Mesenchymal stem cell (in vitro differentiated cells and primary cell): ENCODE measurements at places on chromosomes 11 and 22.
A peak's percentile ranks its signal among the peaks of the same experiment; 100 is the strongest.

DNA sequence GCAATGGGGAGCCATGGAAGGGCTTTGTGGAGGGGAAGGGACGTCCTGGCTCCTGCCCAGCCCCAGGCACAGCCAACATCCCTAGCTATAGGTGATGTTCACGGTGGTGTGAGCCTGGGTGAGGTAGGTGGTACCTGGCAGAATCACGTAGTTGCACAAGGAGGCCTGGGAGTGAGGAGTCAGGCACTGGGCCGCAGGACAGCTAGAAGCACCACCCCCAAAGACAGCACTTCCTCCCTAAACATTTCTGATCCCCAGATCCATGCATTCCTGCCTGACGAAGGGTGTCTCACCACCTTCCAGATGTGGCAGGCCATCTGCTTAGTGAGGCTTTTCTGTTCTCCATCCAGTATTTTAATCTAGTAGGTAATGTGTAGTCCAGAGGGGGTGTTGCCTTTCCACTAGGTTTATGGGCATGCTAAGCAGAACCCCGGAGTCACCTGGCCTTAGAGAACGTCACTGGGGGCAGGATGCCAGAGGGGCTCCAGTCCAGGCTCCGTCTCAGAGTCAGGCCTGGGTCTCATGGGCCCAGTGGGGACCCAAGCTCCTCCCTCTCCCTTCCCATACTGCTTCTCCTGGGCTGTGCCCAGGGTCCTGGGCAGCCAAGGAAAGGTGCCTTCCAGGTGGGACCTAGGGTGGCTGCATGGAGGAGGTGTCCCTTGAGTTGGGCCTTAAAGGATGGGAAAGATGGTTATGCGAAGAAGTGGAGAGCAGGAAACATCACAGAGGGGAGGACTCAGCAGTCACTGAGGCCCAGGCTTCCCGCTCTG lies 56.2 kb downstream of the OTOG start:
- no peak for DNase-seq

GRCh38 chr11:41282395-41282794 lies 177.1 kb downstream of the LRRC4C start:
- no peak for DNase-seq

DNA sequence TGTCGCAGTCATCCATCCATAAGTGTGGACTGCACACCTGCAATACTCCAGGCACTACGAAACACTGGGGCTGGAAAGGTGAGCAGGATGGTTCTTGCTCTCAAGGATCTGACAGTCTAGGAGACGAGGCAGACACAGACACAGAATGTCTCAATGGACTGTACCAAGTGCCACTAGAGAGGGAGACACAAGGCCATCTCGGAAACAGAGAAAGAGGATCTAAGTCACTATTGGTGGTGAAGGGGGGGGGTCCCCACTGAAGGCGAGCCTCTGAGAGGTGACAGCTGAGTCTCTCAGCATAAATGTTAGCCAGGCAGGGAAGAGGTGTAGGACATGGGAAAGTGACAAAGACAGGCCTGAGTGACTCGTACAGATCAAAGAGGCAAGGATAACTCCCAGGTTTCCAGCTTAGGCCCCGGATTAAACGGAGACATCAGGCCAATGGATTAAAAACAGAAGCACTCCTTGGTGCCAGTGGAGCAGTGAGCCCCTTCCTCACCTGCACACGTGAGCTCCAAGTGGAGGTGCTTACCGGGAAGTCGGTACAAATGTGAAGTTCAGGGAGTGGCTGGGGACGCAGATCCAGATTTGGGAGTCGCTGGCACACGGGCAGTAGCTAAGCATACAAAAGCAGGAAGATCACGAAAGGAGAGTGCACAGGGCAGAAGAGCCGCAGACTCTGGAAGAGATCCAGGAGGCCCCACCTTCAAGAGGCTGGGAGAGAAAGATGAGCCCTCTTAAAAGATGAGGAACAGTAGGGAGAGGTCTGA lies 117.2 kb downstream of the MICAL3 start:
- no peak for DNase-seq

DNA sequence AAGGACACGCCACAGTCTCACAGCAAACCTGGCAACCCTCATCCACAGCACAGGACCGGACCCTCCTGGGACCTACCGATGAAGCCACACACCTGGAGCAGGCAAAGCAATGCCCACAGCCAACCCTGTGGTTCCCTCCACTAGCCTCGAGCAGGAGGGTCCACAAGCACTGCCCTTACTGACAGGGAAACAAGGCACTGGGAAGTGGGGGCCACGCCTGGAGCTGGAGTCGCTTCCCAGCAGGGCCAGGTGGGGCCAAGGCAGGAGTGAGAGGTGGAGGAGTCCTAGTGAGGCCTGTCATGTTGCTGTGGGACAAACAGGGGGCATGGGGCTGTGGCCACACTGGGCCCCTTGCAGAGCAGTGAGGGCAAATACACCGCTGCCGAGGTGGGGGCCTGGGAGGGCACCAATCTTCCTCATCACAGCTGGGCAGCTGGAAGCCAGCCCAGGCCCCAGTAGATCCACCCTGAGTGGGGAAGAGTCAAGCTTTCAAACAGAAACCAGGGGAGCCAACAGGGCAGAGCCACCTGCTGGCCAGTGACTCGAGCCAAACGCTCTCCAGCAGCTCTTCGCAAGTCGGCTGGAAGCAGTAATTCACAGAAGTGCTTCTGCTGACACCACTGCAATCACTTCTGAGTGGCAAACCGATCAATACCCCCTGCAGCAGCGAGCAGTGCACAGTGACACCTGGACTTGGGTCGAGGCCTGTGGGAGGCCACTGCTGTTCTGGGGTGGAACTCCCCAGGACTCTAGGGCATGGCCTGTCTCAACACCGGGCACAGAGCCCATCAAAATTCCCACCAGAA lies 13.7 kb downstream of the SULT4A1 start:
- no peak for DNase-seq

GRCh38 chr22:41369424-41369745 lies 12.4 kb upstream of the TEF start:
- DNase-seq = no peak

GRCh38 chr11:10504490-10504889 lies 36.5 kb downstream of the RNF141 start:
- DNase-seq = no peak

- DNase-seq = peak; percentile 53
Observed at GRCh38 chr11:79237703-79238102, 203.1 kb downstream of the TENM4 start.

DNA sequence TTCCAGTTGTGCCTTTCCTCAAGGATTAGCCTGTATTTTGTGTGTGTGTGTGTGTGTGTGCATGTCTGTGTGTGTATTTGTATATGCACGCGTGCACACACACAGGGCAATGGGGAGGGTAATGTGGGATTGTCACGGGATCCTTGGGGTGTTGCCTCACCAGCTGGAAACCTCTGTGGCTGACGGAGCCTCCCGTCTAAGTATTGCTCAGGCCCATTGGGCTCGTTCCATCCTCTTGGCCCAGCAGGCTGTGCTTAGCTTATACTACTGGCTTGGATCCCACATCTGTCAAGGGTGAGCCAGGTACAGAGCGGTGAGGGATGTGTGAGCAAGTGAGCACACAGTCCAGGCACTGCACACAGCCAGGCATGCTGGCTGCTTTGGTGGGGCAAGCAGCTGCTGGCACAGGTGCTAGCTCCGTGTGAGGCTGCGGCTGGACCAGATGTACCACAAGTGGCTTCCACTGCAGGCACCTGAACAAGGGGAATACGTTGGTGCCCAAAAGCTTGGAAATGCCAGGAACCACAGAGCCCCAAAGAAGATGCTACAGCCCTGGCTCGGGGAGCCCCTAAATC lies 462.8 kb downstream of the NELL1 start:
- no peak for DNase-seq

GRCh38 chr11:58498464-58498863 lies 9.4 kb downstream of the OR5B21 start:
- no peak for DNase-seq

- DNase-seq = peak; percentile 29
Observed at GRCh38 chr11:2804701-2805387, 80.7 kb downstream of the CDKN1C start.

DNA sequence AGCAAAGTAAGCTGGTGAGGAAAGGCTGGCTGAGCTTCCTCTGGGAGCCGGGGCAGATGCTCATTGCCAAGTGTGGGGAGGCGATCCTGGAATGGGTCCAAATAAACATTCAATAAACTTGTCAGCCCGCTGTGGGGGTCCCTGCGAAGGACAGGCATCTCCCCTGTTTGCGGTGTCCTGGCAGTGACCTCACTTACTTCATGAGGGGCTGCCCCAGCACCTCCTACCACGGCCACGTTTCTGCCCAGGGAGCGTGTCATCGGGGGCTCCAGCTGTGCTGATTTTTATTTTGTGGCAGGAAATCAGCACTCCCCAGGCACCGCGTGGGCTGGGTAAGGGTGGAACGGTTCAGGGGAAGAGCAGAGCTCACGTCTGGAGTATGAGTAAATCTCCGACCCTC lies 493.9 kb upstream of the B3GAT1 start:
- DNase-seq = no peak

GRCh38 chr11:93493252-93493897 lies 49.8 kb downstream of the SMCO4 start:
- no peak for DNase-seq

GRCh38 chr22:32528984-32529982 lies 54.7 kb downstream of the FBXO7 start:
- peak; percentile 81 for DNase-seq

DNA sequence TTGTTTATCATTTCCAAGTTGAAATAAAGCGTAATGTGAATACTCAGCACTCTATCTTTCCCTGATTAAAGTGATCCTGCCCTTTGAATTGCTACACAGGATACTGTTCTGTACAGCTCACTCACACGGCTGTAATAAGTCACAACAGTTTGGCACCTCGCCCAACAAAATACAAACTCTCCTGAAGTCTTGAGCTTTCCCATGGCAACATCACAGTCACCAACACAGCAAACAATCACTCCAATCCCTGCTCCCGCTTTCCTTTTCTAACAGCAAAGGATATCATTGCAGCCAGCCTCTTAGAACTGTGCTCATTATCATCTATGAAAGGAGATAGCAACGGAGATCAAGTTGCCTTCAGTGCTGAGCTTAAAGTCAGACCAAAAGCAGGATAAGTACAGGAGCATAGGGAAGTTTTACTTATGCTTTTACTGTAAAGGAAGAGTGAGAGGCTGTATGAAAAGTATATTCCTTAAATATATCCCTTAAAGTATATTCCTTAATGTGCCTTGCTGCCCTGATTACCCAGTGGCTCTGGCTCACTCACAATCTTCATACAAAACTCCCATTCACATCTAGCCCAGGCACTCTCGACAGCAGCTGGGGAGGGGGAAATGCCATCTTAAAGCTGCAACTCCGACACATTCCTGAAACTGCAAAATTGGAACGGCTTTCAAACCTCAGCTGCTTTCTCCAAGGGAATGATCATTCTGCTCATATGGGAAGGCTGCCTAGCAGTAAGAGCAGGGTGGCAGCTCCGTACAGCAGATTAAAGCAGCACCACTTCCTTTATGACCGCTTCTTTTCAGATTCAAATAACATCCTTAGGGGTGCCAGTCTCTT lies 35.8 kb downstream of the MAML2 start:
- peak; percentile 100 for DNase-seq

DNA sequence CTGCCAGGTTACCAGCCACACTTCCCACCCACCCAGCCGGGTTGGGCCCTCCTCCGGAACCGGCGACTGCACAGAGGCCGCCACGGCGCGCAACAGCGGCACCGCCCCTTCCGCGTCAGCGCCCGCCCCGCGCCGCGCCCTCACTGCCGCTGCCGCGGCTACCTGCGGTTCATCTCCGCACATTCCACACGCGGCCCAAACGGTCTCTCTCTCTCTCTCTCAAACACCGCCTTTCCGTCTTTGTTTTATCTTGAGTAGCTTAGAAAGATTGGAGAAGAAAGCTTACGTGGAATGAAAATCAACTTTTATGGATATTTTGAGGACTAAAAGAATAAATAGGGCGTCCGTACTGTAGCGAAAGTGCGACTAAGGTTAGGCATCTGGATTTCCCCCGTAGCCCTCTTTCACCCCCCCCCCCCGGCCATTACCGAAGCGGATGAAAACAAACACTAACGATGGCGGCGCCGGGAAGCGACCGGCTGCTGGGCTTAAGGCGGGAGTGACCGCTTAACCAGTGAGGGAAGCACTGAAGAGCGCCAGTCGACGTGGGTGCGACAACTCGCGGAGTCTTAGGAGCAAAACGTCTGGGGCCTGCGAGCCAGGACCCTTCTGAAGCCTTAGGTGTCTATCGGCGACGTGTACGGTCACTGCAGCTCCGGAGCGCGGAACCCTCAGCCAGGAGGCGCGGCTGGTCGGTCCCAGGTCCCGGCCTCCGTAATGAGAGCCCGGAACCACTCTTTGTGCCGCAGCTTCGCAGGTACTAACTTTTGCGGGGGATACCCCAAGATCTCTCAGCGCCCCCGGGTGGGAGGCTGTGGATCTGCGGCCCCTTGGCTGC lies at the start of the genes ATG13 and HARBI1:
Gene ATG13, plus strand, starts transcription at position 420 of the 838 bp plus-strand sequence. CDS start 26,739 bp downstream, outside the sequence.
Gene HARBI1, minus strand, starts transcription at position 94 of the 838 bp plus-strand sequence. CDS start 990 bp downstream, outside the sequence.
- peak; percentile 90 for DNase-seq

DNA sequence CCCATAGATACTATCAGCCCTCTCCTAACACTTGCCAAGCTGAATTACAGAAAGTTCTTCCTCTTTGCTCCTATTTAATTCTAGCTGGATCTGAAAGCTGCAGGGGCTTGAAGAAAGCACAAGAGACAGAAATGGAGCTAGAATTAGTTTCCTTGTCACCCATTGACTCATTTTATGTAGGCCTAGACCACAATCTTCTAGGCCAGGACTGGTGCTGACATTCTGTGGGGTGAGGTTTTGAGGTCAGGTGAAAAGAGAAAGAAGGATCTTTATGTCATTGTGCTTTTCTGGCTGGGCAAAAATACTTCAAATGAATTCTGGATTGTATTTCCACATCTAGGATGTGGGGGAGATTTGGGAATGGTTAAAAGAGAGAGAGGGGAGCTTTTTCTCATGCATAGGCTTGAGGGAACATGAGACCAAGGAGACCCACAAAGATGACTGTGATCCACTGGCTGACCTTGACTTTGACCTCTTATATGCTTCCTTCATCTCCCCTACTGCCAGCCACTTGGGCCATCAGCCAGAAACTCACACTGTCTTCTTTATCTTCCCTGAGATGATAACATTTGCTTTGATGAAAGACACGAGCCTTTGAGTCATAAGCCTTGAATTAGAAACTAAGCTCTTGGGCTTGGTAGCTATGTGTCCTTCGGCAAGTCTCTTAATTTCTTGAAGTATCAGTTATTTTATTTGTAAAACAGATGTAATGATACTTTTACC lies 274.9 kb upstream of the CADM1 start:
- no peak for DNase-seq

DNA sequence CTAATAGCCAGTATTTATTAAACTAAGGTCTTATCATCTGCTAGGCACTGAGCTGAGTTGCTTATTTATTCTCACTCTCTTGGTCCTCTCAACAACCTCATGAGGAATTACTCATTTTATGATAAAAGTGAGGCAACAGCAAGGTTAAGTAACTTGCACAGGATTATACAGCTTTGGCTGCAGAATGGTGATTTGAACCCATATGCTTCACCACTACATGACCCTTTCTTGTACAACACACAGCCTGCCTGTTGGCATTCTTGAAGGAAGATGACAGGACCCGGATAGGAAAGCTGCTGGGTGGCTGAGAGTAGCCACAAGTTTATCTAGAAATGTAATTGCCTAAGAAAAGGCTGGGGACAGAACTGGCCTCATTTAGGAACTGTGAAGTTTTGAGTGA lies 5.3 kb upstream of the PARVA start:
- DNase-seq = no peak

- DNase-seq = no peak
Observed at GRCh38 chr11:93323747-93324146, 6.8 kb upstream of the DEUP1 start.
